ENCODE measurements at places on chromosomes 2 and 18.
A peak's percentile ranks its signal among the peaks of the same experiment; 100 is the strongest.

- DNase-seq, result no peak
Observed at GRCh38 chr2:197952540-197953202, 148.3 kb downstream of the PLCL1 start.

DNA sequence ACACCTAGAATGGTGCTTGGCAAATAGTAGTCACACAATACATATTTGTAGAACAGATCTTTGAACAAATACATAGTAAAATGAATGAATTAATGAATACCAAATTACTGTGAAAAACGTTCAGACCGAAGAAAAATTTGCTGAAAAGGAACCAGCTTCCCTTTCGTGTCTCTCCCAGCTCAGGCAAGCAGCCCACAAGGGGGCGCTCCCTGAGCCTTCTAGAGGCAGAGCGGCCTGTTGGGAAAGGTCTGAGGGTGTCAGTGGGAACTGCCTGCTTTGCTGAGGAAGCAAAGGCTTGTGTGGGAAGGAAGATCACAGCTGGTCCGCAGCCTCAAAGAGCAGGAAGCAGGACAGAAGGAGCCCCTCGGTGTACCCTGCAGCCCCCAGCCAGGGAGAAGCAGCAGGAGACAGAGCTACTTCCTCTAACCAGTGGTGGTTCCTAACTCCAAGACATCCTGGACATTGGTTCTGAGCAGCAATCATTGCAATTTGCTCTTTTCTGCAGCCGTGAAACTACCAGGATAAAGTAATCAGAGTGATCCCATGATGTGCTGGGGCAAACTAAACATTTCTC is 231.1 kb downstream of the ANKRD30B start:
- no peak for DNase-seq

- no peak for DNase-seq
Observed at GRCh38 chr2:200469708-200470211, 40.1 kb downstream of the KCTD18 start.

DNA sequence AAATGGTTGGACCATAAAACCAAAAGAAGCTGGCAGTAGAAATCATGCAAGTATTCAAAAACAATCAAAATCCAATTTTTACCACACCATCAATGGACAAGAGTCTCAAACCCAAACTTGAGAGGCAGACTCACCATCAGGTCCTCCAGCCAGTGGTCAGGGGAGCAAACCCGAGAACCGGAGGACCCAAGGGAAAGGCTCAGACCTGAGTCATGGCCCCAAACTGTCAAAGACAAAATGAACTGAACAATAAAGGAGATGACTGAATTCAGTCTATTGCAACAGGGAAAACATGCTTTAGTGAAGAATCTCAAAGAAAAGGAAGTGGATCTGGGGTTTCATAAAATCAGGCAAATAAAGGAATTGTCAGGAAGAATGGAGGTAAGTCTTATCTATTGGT is 150.7 kb upstream of the MGAT5 start:
- DNase-seq, result no peak

- no peak for DNase-seq
Observed at GRCh38 chr18:23307567-23308295, 145.4 kb upstream of the RIOK3 start.

- DNase-seq, result no peak
Observed at GRCh38 chr18:63888470-63889190, 1.1 kb downstream of the SERPINB2 start.

DNA sequence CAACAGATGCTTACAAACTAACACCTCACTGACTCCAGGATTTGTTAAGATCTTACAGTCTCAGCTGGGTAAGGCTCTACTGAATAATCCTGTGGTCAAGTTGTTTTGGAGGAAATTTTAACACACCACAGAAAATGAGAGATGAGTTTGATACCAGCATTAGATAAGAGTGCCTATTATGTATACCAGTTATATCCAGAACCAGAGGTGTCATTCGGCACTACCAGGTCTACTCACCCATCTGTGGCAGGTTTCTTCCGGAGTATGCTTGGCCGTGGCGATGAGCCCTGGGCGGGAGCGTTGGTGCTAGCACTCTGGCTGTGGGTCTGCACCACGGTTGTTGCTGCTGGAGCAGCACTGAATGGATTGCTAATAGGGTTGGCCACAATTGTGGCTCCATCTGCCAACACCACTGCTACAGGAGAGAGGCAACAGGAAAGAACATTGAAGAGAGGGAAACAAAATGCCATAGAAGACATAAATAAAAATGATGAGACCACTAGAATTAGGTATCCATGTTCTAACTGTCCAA is 41.2 kb downstream of the SAP130 start:
- DNase-seq, result no peak

DNA sequence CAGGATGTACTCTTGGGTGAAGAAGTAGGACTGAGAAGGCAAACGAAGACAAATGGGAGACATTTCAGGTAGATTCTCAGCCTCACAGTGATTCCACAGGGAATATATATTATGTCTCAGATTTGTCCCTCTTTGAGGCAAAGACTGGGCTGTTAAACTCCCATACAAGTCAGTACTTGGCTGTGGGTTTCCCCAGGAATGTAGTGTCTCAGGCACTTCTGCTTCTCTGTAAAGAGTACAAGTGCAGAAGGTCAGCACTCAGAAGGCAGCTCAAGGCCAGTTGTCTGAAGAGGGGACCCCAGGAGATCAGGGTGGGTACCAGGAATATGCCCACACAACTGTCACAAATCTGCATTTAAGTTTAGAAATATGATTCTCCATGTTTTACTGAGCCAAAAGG is 39.9 kb upstream of the COBLL1 start:
- DNase-seq, result no peak

DNA sequence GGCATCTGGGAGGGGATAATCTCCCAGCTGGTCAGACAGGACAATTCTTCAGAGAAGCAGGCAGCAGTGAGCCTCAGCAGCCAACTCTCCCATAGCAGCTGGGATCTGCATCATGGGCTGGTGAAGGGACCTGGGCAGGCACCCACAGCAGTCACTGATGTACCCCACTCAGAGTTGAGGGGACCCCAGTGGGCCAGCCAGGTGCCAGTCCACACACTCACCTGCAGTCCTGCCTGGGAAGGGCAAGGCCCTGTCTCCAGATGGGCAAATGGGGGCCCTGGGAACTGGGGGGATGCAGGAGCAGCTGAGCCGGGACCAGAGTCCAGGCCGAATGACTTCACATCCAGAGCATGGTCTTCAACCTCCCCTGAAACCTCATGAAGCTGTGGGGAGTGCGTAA is 170.4 kb downstream of the ZFP36L2 start:
- no peak for DNase-seq

DNA sequence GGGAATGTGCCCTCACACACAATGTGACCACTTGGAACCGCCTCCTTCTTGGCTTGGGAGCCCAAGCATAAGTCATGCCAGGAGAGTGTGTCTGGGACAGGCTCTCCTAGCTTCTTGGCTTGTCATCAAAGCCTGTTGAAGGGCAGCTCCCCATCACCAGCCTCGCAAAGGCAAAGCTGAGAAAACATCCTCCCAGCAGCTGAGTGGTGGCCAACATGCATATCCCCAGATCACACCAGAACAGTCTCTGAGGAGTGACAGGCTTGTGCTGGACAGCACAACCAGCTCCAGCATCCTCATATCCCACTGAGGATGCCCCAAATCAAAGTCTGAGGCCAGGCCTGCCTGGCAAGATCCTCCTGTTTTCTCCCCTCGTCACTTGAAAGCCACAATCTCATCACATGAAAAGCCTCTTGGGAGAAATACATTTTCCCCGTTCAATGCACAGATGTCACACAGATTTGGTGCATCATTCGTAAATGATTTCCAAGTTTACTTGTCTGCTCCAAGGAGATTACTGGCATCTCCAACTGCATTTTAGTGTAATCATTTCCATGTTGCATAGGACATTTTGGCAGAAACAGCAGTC is 269.3 kb downstream of the TTC32 start:
- DNase-seq, result no peak

- no peak for DNase-seq
Observed at GRCh38 chr2:180017784-180018183, 10.7 kb upstream of the CWC22 start.

- no peak for DNase-seq
Observed at GRCh38 chr2:45010702-45011012, 1.4 kb upstream of the SIX2 start.

DNA sequence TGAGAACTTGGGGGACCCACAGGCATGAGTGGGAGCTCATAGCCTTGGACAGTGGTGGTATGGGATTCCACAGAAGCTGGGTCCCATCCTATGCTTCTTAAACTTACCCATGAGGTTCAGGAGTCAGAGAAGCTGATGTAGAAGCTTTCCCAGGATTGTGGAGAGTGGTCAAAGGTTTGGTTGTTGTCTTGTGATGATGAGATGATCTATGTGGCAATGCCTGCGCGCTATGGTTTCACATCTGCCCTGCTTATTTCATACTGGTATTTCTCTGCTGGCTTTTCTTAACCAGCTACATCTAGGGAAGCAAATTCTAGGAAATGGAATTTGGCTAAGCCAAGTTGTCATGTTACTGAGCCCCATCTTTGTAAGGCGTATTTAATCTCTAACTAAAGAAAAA is 168.6 kb downstream of the ZNF407 start:
- DNase-seq, result no peak

- DNase-seq, result no peak
Observed at GRCh38 chr2:203781151-203781550, 74.7 kb downstream of the CD28 start.

DNA sequence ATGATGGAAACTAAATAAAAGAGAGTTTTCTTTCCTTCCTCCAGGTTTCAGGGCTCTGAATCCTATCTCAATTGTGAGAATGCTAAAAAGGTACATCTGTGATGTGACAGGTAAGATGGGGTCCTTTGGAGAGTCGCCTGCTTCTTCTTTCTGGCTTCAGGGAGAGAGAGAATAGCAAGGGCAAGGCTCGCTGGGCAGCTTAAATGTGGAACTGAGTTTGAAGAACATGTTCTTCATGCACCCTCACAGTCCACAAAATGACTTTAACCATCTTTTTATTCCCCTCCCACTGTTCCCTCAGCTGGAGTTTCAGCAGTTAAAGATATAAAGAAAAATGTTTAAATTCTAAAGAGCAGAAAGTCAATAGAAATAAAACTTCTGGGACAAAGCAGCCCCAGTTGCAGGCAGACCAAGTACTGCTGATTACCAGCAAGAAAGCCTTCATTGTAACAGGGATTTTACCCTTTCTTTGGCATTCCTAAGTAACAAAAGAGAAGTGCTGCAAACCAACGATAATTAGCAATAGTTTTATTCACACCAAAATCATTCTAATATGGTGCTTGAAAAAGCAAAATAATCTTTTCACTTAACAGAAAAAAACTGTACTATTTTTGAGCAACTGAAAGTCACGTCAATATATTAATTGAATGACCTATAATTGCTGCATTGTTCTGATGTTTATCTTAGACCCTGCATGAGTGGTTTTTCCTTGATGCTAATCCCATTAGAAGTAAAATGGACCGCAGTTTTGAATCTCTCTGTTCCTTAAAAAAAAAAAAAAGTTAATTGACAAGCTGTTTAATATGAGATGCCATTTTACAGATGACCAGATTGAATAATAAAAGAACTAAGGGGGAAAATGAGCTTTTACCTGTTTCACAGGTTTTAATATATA is 61.5 kb downstream of the LRP2 start:
- no peak for DNase-seq

- no peak for DNase-seq
Observed at GRCh38 chr18:21991886-21992285, 177.5 kb upstream of the GATA6 start.

GRCh38 chr18:10101729-10102128 is 187.9 kb downstream of the VAPA start:
- DNase-seq, result no peak

GRCh38 chr2:66903183-66903582 is 468.3 kb downstream of the MEIS1 start:
- DNase-seq, result no peak

GRCh38 chr2:113700186-113700841 is 56.1 kb downstream of the SLC35F5 start:
- DNase-seq, result peak; percentile 23

Data from T-cell (primary cell).